ENCODE measurements at places on chromosomes 16 and 17. TPM values are rescaled to one million over a fixed set of nuclear protein-coding genes. Genes with fewer than 3 reads are reported as not detected.

DNA sequence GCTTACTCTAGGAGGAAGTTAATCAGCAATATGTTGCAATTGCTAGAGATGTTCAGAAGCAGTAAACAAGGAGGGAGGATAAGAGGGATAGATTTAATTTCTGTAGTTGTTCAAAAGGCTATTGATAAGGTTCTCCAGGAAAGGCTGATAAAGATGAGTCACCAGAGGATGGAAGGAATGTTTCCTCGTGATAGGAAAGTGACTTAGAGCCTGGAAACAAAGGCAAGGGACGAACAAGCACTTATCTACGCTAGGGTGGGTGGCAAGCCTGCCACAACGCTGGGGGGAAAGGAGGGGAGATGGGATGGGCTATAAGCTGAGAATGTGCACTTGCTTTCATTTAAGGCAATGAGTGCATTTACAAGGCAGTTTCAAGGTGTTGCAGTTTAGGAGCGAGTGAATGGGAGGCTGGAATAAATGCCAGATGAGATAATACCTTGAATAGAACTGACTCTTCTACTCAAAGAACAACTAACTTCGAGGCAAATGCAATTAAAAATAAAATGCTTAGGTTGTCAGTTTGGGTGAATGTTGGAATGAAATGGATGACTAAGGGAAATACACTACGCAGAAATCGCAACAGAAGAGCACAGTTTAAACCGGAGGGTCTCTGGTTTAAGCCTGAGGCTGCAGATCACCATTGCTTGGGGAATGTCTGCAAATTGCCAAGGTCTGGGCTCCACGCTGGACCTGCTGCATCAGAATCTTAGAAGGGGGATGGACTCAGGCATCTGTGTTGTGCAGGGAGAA, 76.0 kb upstream of the RBBP6 start:
- H3K27me3 ChIP-seq: no peaks in the 10 kb centered on the region
- DNase-seq: no peak
- H3K4me1 ChIP-seq: no peaks in the 10 kb centered on the region
- no peaks in the 10 kb centered on the region for H3K36me3 ChIP-seq
- H3K4me3 ChIP-seq: no peak overlapping the region

- peak; percentile 88 for DNase-seq
- peak overlapping the region; percentile 30 for H3K27ac ChIP-seq
- peaks cover 8% of the 10 kb centered on the region for H3K4me1 ChIP-seq
These were observed 16.9 kb upstream of the CCL22 start for GRCh38 chr16:57341441-57342303.

SLC12A3 gene
- not detected for total RNA-seq

ITGAX gene
- total RNA-seq: 5.9 TPM

FBXO39 gene
- not detected for total RNA-seq

BEAN1 gene
- 0.32 TPM for total RNA-seq

SLC16A5 gene
- total RNA-seq: 19.4 TPM

- H3K27ac ChIP-seq: no peak overlapping the region
These were observed 11.3 kb downstream of the ABCC3 start for GRCh38 chr17:50645748-50646682.

DNA sequence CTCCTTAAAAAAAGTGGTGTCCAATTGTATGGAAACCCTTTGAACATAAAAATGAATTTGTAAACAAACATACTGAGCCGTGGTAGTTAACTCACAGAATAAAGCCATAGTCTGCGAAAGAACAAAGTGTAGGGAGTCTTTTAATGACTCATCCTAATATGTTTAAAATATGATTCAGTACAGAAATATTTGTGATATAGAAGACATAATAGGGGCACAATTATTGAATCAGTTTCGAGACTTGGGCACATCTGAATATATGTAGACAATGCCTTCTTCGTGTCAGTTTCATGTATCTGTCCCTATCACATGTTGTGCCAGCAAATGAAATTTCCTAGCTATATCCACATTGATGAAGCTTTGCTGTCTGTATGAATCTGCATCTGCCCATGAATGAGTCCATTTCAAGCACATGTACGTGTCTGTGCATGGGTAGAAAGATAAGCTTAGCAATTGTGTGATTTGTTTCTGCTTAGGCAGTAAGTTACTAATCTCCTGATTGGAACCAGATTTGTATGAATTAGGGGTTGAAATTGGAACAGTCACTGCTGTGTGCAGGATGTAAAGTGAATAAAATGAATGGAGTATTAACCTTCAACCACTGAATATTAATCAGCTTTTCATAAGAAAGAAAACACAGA, 112.5 kb upstream of the SOX9 start:
- no peaks in the 10 kb centered on the region for H3K27me3 ChIP-seq
- no peaks in the 10 kb centered on the region for H3K4me1 ChIP-seq
- no peak for DNase-seq
- H3K36me3 ChIP-seq: no peaks in the 10 kb centered on the region
- H3K27ac ChIP-seq: no peak overlapping the region

MYH2 gene
- 0.48 TPM for total RNA-seq

- no peak overlapping the region for H3K4me3 ChIP-seq
- no peaks in the 10 kb centered on the region for H3K36me3 ChIP-seq
- no peaks in the 10 kb centered on the region for H3K27me3 ChIP-seq
- no peak overlapping the region for H3K27ac ChIP-seq
- no peaks in the 10 kb centered on the region for H3K4me1 ChIP-seq
- DNase-seq: peak; percentile 68
These were observed 50.4 kb downstream of the OR1D5 start for GRCh38 chr17:3012926-3013581.

DNA sequence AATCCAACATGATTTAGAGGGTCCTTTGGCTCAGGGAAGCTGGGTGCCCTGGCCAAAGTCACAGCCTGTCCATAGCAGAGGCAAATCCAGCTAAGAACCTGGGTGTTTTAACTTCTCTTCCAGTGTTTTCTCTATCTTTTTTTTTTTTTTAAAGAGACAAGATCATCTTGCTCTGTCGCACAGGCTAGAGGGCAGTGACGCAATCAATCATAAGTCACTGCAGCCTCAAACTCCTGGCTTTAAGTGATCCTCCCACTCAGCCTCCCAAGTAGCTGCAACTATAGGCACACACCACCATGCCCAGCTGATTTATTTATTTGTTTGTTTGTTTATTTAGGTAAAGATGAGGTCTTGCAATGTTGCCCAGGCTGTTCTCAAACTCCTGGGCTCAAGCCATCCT, 14.8 kb upstream of the GRIN2A start:
- no peaks in the 10 kb centered on the region for H3K36me3 ChIP-seq
- no peak overlapping the region for H3K27ac ChIP-seq
- no peak for DNase-seq
- no peak overlapping the region for H3K4me3 ChIP-seq

DNA sequence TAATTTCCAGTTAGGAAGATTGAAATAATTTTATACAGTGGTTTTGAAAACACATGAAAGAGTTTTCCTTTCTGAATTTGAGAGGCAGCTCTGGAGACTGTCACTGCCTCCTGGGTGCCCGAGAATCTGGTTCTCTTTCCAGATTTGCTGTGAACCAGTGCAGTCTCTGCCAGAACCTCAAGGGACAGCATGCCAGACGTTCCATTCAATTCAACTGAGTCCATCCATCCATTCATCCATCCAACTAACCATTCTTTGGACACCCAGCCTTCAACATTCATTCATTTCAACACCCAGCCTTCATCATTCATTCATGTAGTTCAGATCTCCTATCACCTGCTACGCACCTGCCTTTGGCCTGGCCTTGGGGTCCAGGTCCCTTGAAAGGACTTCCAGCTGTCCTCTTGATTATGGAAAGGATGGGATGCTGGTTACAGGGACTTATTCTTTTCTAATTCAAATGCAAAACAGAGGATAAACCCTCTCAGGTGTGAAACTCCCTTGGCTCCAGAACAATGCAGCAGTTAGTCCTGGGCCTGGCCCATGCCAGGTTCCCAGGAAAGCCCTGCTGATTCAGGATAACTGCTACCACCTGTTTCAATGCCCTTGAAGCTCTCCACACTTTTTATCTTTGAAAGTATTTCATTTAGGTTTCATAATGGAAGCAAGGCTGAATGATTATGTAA, 68.7 kb downstream of the WSCD1 start:
- no peaks in the 10 kb centered on the region for H3K4me1 ChIP-seq
- no peaks in the 10 kb centered on the region for H3K27me3 ChIP-seq
- no peak for DNase-seq
- H3K4me3 ChIP-seq: no peak overlapping the region
- no peak overlapping the region for H3K27ac ChIP-seq

TBC1D3G gene
- not detected for total RNA-seq

GFAP gene
- total RNA-seq: 0.20 TPM

DNA sequence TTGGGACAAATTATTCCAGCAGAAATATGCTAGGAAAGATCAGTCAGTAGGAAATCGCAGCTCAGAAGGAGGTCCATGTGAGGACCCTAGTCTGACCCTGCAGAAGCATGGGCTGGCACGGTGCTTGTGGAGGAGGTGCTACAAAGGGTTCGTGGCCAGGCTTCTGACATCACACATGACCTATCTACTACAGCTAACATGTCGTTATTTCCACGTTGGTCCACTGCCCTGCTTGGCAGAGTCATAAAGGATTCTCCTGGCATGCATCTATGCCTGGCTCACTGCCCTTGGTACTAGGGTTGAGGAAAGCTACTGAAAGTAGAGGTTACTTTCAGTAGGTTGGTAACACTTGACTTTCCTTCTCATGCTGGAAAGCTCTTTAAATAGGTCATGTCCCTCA, 118.1 kb upstream of the SHISA6 start:
- no peaks in the 10 kb centered on the region for H3K36me3 ChIP-seq
- H3K4me1 ChIP-seq: no peaks in the 10 kb centered on the region
- no peaks in the 10 kb centered on the region for H3K27me3 ChIP-seq
- H3K27ac ChIP-seq: no peak overlapping the region

DNA sequence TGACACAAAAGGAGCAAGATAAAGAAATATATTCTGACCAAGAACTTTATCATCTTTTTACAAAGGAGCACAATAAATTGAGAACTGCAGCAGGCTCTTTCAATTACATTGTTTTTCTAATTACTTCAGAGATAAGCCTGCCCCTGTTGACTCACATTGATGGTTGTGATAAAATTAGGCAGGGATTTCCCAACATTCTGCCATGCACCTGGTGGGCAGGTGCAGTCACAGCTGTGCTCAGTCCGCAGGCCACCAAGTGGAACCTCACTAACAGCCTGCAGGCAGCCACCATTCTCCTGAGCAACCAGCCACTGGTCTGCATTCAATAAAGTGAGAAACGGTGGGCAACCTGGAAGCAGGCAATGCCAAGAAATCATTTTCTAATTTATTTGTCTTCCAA, 5.1 kb downstream of the FANCA start:
- H3K4me1 ChIP-seq: no peaks in the 10 kb centered on the region
- DNase-seq: no peak
- no peaks in the 10 kb centered on the region for H3K27me3 ChIP-seq
- no peaks in the 10 kb centered on the region for H3K36me3 ChIP-seq

CMTM1 gene
- 5.1 TPM for total RNA-seq

DNA sequence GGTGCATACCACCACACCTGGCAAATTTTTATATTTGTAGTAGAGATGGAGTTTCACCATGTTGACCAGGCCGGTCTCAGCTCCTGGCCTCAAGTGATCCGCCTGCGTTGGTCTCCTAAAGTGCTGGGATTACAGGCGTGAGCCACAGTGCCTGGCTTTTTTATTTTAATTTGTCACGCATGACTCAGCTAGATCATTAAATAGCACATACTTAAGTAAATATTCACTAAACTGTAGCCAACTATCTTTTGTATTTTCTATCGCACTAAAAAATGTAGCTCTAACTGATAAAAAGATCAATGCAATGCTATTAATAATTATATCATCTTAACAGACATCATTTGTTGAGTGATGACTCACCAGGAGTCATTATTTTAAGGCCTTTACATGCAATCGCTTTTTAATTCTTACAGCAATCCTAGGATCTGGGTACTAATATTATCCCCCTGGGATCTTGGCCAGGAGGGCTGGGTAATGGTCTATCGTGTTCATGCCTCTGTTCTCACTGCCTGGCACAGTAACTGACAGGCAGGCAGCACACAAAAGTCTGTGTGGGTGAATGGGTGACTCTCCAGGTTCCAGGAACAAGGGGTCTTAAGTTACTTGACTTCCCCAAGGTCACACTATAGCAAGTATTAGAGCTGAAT, 693.5 kb upstream of the EEF2KMT start:
- H3K4me1 ChIP-seq: no peaks in the 10 kb centered on the region
- H3K36me3 ChIP-seq: no peaks in the 10 kb centered on the region
- no peaks in the 10 kb centered on the region for H3K27me3 ChIP-seq
- DNase-seq: no peak
- no peak overlapping the region for H3K27ac ChIP-seq
- no peak overlapping the region for H3K4me3 ChIP-seq

DNA sequence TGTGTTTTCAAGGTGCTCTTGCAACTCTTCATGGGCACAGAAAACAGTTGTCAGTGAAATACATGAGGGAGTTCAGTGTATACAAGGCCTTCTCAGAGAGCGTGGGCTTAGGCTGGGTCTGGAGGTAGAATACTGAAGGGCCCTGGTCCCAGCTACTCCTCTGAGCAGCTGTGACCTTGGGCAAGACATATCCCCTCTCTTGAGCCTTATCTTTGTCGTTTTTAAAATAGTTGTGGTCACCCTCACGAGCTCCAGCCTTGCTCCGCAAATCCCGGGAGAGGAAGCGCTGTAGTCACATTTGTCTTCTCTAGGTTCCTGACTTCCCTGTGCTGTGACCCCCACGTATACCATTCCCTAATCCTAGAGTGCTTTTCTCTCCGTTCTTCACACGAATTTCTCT, 3.6 kb downstream of the ZNRF1 start:
- no peaks in the 10 kb centered on the region for H3K27me3 ChIP-seq
- H3K36me3 ChIP-seq: no peaks in the 10 kb centered on the region
- H3K4me3 ChIP-seq: no peak overlapping the region
- H3K4me1 ChIP-seq: no peaks in the 10 kb centered on the region

GRCh38 chr16:66375451-66375850, 9.0 kb downstream of the CDH5 start:
- no peaks in the 10 kb centered on the region for H3K27me3 ChIP-seq
- H3K4me3 ChIP-seq: no peak overlapping the region
- H3K27ac ChIP-seq: no peak overlapping the region
- H3K4me1 ChIP-seq: no peaks in the 10 kb centered on the region
- DNase-seq: no peak

DNA sequence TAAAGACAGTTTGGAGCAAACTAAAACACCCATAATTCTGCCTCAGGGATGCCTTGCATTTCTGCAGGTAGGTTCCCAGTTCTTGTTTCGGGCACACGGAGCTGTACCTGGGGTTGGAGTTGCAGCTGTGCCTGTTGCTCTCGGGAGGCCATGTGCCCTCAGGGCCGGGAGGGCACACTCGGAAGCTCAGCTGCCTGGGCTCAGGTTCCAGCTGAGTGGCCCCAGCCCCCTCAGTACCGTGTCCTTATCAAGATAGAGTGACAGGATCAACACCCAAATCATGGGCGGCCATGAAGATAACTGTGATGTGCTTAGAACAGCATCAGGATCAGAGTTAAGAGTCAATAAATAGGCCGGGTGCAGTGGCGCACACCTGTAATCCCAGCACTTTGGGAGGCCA, 107.9 kb downstream of the SNX29 start:
- H3K27me3 ChIP-seq: no peaks in the 10 kb centered on the region
- H3K36me3 ChIP-seq: no peaks in the 10 kb centered on the region
- H3K4me1 ChIP-seq: no peaks in the 10 kb centered on the region
- no peak for DNase-seq
- no peak overlapping the region for H3K27ac ChIP-seq

- H3K36me3 ChIP-seq: no peaks in the 10 kb centered on the region
- H3K4me1 ChIP-seq: no peaks in the 10 kb centered on the region
- H3K27ac ChIP-seq: no peak overlapping the region
- no peak overlapping the region for H3K4me3 ChIP-seq
- no peaks in the 10 kb centered on the region for H3K27me3 ChIP-seq
- no peak for DNase-seq
These were observed 199.3 kb downstream of the CCDC182 start for GRCh38 chr17:57545731-57546342.

RDM1 gene
- total RNA-seq: 0.66 TPM

ACSM2A gene
- total RNA-seq: 0.20 TPM
